ENCODE measurements at places on chromosomes 7 and 10.

- no peak for DNase-seq
Observed at GRCh38 chr7:42572056-42572455, 335.0 kb upstream of the GLI3 start.

DNA sequence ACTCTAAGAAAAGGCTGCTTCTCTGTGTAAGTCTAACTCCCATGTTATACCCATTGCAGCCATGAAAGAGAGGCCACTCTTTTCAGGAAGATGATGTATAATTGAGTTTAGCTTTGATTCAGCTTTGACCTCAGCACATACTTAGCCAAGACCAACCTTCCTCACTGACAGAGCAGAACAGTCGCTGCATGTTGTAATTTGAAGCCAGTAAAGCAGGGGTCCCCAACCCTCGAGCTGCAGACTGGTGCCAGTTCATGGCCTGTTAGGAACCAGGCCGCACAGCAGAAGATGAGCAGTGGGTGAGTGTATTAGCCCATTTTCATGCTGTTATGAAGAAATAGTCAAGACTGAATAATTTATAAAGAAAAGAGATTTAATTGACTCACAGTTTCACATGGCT lies 223.9 kb downstream of the GPR158 start:
- DNase-seq: no peak

DNA sequence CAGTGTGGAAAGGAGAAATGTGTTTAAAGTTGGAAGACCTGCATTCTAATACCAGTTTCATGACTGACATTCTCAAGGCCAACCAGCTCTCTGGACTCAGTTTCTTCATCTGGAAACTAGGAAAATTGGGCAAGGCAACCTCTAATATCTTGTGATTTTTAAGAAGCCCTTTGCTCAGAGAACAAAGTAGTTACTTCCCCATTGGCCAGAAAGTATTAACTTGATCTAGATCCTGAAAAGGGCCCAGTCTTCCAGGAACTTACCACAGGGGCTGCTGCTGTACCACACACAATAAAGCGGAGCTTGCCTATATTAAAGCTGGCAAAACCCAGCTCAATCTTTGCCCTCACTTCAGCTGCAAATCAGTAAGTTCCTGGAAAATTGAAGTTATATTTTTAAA lies 155.6 kb upstream of the ADO start:
- no peak for DNase-seq

DNA sequence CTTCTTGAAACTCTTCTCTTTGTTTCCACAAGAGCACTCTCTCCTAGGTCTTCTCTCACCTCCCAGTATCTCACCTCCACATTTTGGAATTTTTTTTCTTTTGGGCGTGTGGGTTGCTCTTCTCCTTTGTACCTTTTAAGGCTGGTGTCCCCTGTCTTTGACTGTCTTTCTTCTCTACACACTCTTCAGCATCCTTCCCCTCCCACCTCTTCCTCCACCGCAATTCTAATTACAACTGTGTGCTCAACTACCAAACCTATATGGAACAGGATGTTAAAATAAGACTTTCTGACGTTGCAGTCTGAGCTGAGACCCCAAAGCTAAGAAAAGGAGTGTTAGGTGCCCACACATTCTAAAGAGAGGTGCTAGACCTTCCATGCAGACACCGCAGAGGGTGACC lies 14.0 kb upstream of the ADRB1 start:
- DNase-seq: no peak

DNA sequence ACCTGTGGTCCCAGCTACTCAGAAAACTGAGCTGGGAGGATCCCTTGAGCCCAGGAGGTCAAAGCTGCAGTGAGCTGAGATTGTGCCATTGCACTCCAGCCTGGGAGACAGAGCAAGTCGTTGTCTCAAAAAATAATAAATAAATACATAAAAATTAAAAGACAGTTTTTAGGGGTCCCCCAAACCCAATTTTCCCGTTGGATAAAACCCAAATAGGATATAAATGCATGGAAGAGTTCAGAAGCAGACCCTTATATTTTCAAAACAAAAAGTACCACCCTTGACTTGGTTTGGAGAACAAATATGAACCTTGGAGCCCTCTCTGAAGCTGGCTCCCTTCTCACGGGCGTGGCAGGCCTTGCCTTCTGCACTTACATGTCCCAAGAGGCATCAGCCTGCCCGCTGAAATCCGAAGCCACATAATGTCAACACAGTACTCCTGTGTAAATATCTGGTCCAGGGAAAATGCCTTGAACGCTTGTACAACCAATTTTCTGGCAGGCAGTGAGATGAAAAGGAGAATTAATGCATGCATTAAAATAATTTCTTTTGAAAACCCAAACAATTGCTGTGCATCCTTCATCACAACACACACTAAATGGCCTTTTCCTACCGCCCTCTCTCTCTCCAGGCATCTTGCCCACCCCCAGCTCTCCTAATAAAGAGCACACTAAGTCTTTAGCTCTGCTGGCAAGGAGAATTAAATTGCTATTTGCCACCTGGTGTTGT lies 46.4 kb upstream of the PARD3 start:
- DNase-seq: peak; percentile 78

GRCh38 chr10:104151737-104152136 lies 29.8 kb downstream of the SFR1 start:
- DNase-seq: no peak

GRCh38 chr10:42930516-42931192 lies 146.2 kb upstream of the RET start:
- DNase-seq: no peak

DNA sequence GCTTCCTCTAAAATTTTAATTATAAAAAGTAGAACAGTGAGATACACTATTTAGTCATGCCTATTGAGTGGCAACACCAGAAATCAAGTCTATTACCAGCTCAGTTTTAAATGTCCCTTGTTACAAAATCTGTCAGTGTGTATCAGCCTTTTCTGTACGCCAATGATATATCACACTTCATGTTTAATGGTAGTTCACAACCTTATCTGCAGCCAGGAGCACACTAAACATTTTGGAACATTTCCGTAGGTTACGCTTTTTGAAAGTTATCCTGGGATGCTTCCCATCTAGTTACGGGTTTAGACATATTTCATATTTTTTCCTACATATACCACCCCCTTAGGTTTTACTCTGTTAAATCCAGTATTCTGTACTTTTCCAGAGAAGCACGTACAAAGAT lies 5.4 kb downstream of the HNRNPA2B1 start:
- DNase-seq: no peak

DNA sequence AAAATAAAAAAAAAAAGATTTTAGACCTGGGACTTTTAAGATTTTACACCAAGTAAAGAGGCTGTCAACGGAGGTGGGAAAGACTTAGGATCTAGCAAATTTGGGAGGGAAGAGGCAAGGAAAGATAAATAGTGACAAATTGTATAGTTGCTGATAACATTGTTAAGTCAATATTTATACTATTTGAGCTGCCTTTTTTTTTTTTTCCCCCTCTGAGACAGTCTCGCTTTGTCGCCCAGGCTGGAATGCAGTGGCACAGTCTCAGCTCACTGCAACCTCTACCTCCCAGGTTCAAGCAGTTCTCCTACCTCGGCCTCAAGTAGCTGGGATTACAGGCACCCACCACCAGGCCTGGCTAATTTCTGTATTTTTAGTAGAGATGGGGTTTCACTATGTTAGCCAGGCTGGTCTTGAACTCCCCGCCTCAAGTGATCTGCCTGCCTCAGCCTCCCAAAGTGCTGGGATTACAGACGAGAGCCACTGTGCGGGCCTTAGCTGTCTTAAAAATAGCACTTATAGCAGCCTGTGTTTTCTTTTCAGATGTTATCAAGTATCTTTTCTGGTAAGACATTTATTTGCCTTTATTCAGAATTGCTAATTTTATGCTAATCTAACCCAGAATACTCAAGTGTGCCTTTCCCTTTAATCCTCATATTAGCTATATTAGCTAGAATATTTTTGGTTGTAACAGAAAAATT lies 94.5 kb downstream of the MMRN2 start:
- DNase-seq: no peak

DNA sequence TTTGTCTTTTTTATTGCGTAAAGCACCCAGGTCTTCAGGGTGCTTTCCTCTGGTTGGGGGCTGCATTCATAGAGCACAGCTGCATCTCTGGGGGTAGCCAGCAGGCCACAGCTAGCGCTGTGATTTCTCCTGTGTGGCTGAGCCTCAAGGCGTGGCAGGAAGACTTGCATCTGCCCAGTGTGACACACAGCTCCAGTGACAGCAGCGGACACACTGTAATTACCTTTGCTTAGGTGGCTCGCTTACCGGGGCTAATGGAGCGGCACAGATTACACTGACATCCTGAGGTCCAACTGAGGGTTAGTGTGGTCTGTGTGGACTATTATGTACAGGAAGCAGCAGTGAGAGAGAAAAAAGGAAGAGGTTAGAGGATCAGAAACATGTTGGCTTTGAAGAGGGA lies 27.1 kb downstream of the ABCB4 start:
- no peak for DNase-seq

DNA sequence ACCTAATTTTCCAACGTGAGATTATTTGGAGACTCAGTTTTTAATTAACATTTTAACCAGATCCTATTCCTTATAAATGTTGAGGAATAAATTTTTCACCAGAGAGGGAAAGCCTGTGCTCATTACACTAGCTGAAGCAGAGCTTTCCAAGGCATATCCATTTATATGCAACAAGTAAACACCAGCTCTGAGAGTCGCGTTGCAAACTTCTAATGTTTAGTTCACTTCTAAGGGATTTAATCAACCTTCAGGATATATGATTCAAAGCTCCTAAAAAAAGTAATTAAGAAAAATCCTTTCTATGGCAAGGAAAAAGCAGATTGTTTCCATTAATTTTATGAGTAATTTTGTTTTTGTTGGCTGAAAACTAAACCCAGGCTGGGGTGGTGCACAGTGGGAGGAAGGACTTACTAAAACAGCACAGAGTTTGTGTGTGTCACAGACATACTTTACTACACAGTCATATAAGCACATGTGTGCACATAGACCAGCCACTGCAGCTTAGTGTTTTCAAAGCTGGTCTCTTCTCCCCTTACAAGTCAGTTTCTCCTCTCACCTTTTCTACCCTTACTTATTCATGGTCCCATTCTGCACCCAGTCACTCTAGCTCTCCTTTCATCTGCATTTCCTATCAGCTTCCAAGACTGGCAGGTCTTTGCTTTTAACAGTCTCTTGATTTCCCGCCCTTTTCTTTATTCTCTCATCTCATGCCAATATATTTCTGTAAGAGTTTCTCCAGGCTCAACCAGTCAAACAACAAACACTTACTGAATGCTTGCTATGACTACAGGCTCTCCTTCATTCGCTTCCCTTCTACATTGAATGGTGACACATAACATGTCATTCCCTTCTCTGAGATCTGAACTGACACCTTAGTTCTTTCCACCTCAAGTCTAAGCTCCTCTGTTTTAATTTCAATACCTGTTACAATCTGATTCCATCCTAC lies 81.1 kb upstream of the FZD1 start:
- no peak for DNase-seq

GRCh38 chr7:155284496-155285274 lies 13.0 kb upstream of the INSIG1 start:
- DNase-seq: no peak

DNA sequence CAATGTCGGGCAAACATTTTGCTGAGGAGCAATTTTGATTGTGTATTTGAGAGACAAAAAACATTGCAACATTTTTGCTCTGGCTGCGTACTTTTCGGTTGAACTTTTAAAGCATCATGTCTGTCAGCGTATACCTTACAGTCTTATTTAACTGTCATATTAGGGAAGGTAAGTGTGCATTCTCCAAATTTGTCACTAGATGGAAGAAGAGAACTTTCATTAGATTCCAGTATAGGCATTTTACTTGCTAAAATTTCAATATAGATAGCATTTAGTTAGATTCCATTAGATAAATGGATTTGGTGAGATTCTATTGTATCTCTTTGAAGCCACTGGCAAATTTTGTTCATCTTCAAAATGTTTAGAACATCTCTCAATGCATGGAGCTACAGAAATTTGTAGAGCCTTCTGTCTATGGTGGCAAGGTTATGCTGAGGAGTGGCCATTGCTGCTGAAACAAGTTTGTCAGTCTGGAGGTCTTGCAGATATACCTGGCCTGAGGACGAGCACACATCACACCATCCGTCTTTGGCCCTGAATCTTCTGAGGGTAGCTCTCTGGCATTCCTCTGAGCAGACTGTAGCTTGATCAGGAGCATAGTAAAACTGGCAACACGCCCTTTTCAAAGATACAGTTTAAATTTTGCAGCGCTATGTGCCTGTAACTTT lies 437.5 kb upstream of the MBL2 start:
- no peak for DNase-seq

- DNase-seq: no peak
Observed at GRCh38 chr7:30562909-30563308, 31.8 kb upstream of the GARS1 start.

- no peak for DNase-seq
Observed at GRCh38 chr10:30216821-30217220, 132.3 kb downstream of the MTPAP start.

GRCh38 chr10:109975244-109976190 lies 32.3 kb upstream of the ADD3 start:
- DNase-seq: no peak

DNA sequence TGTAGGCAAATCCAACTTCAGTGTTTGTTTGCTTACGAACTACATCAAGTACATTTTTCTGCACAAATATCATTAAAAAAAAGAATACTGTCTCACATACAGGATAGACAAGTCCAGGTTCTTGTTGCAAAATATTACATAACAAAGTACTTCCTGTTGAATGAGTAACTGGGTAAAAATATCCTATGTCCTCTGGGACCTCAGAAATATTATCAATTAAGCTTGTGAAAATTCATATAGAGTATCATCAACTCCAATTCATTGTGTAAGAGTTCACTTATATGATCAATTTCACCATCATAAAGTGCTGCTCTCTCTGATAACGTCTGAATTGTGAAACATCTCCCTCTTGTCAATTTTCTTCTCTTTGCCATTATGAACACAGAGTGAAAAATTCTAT lies 22.6 kb downstream of the HERC4 start:
- no peak for DNase-seq
